ENCODE measurements at places on chromosomes 12 and 14. TPM values are rescaled to one million over a fixed set of nuclear protein-coding genes. Genes with fewer than 3 reads are reported as not detected.

Gene HOXC9
- total RNA-seq = 0.40 TPM

Gene AKAP6
- total RNA-seq = 10.1 TPM

Gene SSPN
- total RNA-seq = 30.8 TPM

Gene RILPL1
- total RNA-seq = 10.8 TPM

Gene COQ6
- total RNA-seq = 16.7 TPM

Gene COCH
- total RNA-seq = 0.46 TPM

Gene ALX1
- total RNA-seq = not detected

Gene SLC15A4
- total RNA-seq = 63.6 TPM

Gene LRP1
- 1,561 TPM for total RNA-seq

Gene NR4A1
- total RNA-seq = 5.9 TPM

Gene WSB2
- 193 TPM for total RNA-seq
